ENCODE measurements at places on chromosomes 12 and 14.

- no peak for DNase-seq
Observed at GRCh38 chr12:22657538-22657937, 32.6 kb downstream of the ETNK1 start.

DNA sequence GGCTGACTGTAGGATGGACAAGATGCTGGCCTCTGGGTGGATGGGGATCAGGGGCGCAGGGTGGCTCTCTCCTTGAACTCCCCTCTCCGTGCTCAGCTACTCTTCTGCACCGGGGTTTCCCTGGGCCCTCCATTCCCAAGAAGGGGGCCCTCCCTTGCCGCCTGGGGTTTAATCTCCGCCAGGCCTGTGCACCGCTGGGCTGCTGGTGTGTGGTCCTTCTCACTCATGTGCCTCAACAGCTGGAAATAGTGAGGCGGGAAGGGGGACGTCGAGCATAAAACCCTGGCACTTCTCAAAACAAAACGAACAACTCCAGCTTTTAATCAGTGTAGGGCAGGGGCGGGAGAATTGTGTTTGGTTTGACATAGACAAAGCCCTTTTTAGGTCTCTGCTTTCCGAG, 19.0 kb upstream of the SMOC1 start:
- DNase-seq, result no peak

DNA sequence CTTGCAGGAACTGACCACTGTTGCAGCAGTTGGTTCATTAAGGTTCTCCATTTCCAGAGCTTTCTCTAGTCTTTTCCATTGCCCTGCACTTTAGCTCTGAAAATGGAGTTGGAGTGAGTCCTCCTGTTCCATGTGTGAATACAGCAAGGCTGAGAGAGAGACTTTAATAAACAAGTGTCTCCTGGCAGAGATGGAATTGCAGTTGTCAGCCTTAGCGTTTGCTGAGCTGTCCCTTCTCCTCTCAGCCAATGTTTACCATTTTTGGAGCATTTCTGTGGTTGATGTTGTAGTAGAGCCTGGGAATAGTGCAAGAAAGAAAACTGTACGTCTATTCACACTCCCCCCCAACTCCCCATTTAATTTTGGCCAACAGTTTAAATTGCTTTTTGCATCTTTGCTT, 7.5 kb upstream of the MANSC4 start:
- no peak for DNase-seq

GRCh38 chr12:5537771-5538170, 105.9 kb downstream of the NTF3 start:
- no peak for DNase-seq

DNA sequence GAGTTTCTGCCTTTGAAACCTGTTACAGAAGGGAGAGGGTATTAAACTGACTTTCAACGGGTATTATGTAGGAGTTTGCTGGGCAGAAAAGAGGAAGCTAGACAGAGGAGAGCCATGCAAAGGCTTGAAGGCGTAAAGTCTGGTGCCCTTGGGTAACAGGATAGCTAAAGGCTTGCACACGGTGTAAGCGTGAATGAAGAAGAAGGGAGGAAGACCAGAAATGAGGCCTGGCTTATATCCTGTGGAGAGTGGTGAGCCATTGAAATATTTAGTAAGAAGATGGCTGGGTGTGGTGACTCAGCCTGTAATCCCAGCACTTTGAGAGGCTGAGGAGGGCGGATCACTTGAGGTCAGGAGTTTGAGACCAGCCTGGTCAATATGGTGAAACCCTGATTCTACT, 22.6 kb downstream of the SUDS3 start:
- no peak for DNase-seq

DNA sequence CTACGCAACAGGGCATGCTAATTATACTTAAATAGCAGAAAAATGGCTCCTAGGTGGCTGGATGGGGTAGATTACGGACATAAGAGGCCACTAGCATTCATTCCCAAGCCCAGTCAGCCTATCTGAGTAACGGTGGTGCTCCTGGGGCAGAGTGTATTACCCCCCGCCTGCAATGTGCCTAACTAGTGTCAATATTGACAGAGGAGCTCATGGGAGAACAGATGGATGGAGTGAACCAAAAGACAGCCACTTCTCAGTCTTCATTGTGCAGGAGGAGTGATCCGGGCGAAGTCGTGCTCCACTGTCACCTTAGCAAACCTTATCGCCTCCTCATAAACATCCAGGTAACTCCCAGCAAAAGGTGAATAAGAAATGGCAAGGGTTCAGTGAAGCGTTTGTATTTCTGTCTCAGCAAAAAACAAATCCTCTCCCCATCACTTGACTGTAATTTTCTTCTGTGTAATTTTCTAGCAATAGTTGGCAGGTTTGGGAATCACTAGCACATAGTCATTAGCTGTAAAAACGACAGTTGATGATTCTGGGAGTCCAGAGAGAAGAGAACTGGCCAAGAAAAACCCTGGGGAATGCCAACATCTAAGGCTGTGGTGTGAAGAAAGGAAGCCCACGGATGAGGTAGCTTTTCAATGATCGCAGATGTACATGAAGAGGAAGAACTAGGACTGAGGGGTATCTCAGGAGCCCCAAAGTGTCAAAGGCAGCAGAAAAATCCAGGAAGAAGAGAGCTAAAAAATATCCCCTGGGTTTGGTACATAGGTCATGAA, 126.6 kb upstream of the BCL2L14 start:
- DNase-seq, result no peak

DNA sequence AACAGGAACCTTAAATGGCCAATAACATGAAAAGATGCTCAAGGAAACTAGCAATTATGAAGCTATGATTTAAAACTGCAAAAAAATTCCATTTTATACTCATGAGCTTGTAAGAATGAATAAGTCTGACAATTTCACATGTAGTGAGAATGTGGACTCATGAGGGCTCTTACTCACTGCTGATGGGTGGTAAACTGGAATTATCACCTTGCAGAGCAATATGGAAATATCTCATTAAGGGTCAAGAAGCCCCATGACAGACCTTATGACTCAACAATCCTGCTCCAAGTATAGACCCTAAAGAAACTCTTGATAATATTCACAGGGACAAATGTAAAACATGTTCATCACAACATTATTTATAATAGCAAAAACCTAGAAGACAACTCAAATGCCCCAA, 23.5 kb upstream of the SMAGP start:
- DNase-seq, result no peak

- no peak for DNase-seq
Observed at GRCh38 chr14:94473666-94474410, 2.2 kb downstream of the SERPINA9 start.

All from stimulated activated CD8-positive, alpha-beta memory T cell treated with anti-CD3 and anti-CD28 coated beads, Interleukin-4, amount 100 ng/mL, for 48 hours (primary cell).